ENCODE measurements at places on chromosomes 7 and 10. TPM values are rescaled to one million over a fixed set of nuclear protein-coding genes. Genes with fewer than 3 reads are reported as not detected.

MYH16 gene
- polyA plus RNA-seq, result 2.2 TPM

TMEM178B gene
- polyA plus RNA-seq, result not detected

DNA sequence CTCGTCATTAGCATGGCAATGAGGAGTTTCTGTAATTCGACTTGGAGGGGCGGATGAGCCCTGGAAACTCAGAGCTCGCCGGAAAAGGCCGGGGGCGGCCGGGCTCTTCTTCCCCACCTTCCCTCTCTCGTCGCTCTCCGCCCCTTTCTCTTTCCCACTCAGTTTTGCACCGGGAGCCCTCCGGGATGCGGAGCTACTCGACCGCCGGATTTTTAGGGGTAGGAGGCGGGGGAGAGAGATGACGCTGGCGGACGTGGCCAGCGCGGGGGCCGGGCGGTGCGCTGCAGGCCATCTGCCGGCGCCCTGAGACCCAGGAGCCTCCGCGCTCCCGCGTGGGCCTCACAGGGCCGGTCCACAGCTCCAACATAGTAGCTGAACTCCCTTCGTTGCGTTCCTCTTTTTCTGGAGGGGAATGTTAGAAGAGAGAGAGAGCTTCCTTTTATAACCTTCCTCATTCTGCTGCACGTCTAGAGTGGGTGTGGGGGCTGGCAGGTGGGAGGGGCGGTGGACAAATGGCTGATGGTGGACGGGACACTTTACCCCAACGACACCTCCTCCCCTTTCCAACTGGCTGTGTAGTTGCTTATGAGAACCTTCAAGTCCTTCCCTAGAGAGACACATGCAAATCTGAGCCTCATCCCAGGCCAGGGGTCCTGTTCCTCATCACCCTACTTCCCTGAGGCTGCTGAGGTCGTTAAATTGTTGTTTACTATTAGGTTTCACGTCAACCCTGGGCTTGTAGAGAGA is 1.1 kb upstream of the HOXA1 start:
- peak overlapping the region; percentile 97 for H3K27ac ChIP-seq
- peaks cover 35% of the 10 kb centered on the region for H3K4me1 ChIP-seq
- peaks cover 3% of the 10 kb centered on the region for H3K36me3 ChIP-seq
- H3K4me3 ChIP-seq, result peak overlapping the region; percentile 96
- DNase-seq, result no peak

DNA sequence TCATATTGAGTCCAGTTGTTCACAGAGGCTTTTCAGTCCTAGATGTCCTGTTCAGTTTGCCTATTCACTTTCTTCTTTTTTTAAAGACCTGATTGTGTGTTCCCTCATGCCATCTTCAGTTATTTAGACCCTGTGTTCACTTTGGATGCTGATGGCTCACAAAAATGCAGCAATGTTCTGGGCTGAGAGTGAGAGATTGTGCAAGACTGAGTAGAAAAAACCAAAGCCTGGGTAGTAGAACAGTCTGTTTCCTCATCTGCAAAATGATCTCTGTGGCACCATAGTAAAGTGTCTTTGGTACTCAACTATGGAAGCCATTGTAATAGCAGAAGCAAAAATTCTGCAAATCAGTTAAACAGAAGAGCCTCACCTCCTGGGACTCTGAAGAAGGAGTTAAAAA is 43.2 kb downstream of the AKR1B1 start:
- no peaks in the 10 kb centered on the region for H3K36me3 ChIP-seq
- no peak overlapping the region for H3K27ac ChIP-seq
- no peaks in the 10 kb centered on the region for H3K4me1 ChIP-seq
- H3K4me3 ChIP-seq, result no peak overlapping the region
- DNase-seq, result no peak

DNA sequence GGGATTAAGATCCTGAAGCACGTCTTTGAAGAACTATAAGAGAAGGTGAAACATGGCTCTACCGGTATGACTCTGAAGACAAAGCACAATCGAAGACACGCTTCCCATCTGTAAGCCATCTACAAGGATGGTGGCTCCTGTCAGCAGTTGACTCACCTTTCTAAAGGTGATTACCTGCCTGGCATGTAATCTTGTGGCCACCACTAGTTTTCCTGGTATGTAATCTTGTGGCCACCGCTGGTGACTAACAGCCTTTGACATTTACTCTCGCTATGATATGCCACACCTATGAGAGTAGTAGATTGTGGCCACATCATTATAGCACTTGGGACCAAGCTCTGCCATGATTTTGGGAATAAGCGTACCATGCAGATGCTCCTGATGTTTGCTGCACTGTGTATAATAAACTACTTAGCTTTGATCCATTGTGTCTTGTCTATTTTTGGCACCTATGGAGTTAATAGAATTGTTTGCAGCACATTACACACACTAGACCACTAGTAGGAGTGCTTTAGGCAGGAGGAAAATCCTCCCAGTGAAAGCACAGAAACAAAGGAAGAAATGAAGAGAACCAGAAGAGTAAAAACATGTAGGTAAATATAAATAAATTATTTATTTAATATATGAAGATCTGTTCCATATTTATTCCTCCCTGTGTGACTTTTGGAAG is 59.8 kb downstream of the VAX1 start:
- H3K4me1 ChIP-seq, result no peaks in the 10 kb centered on the region
- DNase-seq, result no peak
- no peak overlapping the region for H3K4me3 ChIP-seq
- H3K27ac ChIP-seq, result no peak overlapping the region
- H3K27me3 ChIP-seq, result peaks cover 3% of the 10 kb centered on the region

DNA sequence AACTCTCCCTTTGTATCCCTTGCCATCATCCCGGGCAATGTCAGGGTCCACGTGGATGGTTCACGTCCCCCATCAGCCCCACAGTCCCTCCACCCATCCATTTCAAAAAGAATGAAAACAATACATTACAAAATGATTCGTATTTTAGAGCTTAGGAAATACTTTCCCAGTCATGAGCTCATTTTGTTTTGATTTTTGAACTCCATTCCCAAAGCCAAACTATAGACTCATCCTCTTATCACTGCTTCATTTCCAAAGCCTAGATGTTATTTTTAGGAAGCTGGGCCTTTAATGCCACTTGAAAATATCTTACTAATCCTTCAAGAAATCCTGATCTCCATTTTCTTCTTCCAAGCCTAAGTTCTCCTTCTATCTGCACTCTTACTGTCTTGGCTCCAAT is 72.1 kb downstream of the WNT2 start:
- no peak overlapping the region for H3K27ac ChIP-seq
- H3K27me3 ChIP-seq, result no peaks in the 10 kb centered on the region
- H3K4me1 ChIP-seq, result no peaks in the 10 kb centered on the region
- H3K4me3 ChIP-seq, result no peak overlapping the region
- no peaks in the 10 kb centered on the region for H3K36me3 ChIP-seq

ABHD11 gene
- polyA plus RNA-seq, result 15.2 TPM
